ENCODE measurements at places on chromosomes 2 and 18.

GRCh38 chr2:52429171-52429570 lies 1338.4 kb upstream of the CHAC2 start:
- DNase-seq, result no peak

- no peak for DNase-seq
Measured at GRCh38 chr2:65706411-65706810, 274.0 kb upstream of the SPRED2 start.

DNA sequence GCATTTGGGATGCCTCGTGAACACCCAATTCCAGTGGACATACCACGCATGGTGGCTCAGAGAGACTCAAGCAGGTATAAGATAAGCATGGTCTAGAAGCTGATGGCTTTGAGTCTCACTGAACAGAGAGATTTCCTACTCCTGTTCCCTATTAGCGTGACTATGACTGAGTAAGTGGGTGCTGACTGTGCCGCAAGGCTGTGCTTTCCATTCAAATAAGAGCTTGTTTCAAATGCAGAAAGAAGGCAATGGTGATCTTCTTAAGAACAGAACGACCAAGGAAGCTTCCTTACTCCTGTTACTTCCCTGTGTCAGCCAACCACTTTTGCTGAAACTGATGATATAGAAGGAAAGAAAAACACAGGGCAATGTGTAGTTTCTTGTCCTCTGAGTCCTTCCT lies 63.5 kb upstream of the IGFBP2 start:
- no peak for DNase-seq

GRCh38 chr2:58436872-58437271 lies 195.7 kb upstream of the FANCL start:
- DNase-seq, result no peak

GRCh38 chr2:30341500-30342267 lies 105.4 kb upstream of the LCLAT1 start:
- no peak for DNase-seq

- no peak for DNase-seq
Measured at GRCh38 chr2:16104949-16105668, 164.8 kb downstream of the MYCN start.

DNA sequence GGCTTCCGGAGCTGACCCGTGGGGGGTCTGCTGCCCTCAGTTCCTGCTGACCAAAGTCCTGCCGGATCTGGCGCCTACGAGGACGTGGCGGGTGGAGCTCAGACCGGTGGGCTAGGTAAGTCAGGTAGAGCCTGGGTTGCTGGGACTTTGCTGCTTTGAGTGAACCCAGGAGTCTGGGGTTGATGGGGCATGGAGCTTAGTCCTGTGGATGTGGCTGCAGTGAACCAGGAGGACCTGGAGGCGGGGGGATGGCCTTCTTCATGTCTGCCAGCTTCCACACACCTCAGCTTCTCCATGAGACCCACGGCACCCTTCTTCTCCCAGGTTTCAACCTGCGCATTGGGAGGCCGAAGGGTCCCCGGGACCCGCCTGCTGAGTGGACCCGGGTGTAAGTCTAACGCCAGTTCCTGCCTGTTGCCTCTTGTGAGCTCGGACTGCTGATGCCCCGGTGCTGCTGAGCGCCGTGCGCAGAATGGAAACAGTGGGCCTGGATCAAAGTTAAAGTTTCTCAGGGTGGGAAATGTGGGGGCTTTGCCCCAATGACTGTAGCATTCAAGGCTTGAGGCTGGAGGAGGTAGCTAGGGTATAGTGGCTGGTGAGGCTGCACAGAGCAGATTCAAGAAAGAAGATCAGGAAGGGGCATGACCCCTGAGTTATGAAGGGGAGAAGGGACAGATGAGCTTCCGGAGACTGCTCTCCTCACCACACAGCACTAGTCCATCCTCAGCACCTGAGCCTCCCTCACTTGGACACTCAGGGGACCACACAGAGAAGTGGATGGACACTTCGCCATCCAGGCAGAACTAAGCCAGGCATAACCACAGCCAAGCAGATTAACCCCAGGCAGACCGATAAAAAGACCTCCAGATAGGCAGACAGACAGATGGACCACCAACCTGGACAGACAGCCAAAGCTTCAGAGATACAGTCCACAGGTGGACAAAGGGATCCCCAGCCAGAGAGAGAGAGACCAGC lies 17.3 kb downstream of the PTPN18 start:
- DNase-seq, result no peak

- DNase-seq, result peak; percentile 56
Measured at GRCh38 chr2:70340761-70341476, 39.1 kb upstream of the FAM136A start.

DNA sequence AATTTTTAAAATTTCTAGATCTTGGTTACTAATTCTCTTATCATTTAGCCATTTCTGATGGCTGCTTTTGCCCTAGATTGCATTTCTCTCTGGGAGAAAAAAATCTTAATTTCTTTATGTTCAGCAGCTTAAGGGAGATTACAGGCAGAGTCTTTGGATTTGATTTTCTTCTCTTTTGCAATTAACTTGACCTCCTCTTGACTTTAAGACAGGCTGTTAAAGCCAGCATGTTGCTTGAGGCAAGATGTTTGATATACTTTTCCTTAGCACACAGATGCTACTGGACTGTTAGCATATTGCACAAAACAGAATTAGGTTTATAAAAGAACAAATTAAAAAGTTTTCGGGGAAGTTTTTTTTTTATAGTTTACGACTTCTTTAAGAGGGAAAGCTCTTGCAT lies 50.0 kb downstream of the XRCC5 start:
- DNase-seq, result no peak

GRCh38 chr18:41524674-41525470 lies 430.2 kb upstream of the PIK3C3 start:
- no peak for DNase-seq

- DNase-seq, result no peak
Measured at GRCh38 chr2:111219285-111219684, 98.6 kb downstream of the BCL2L11 start.

- no peak for DNase-seq
Measured at GRCh38 chr18:7946734-7947377, 379.7 kb downstream of the PTPRM start.

- no peak for DNase-seq
Measured at GRCh38 chr2:98503481-98504105, 58.9 kb downstream of the INPP4A start.

DNA sequence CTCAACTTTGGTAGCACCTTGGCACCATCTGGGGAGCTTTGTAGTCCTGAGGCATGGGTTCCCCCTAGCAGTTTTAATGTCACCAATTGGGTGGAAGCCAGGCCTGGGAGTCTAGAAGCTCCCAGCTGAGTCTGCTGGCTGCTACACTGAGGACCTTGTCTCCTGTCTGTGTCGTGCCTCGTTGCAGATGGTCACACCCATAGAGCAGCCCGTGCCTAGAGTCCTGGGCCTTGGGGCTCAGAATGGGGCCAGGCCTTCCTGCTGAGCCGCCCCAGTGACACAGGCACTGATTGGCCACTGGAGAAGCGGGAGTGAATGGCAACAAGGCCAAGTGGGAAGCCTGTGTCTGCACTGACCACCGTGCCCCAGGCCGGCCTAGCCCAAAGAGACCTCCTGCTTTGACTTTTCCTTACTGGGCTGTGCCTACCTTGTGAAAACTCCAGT lies 113.2 kb downstream of the SH3RF3 start:
- no peak for DNase-seq

DNA sequence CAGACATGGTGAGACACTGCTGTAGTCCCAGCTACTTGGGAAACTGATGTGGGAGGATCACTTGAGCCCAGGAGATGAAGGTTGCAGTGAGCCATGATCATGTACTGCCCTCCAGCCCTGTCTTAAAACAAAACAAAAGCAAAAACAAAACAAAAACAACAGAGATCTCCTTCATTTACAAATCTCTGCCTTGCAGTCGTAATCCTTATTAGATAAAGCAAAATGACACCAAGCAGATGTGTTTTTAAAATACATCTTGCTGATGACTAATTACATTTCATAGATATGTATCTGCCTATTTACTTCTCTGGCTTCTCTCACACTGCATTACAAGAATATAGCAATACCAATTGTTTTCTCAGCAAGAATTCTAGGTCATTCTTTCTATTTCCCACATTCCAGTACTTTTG lies 22.8 kb downstream of the NFE2L2 start:
- DNase-seq, result no peak

DNA sequence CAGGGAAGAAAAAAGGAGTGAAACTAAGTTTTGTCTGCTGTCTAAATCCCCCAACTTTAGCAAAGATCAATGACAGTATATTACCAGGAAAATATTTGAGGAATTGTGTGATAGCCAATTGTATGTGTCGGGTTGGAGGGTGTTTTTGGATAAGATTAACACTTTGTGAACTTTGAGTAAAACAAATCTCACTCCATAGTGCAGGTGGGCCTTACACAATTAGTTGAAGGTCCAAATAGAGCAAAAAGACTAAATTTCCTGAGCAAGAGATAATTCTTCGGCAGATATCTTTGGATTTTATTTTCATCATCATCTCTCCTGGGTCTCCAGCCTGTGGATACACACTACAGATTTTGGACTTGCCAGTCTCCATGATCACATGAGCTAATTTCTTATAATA lies 152.8 kb upstream of the CWC22 start:
- DNase-seq, result no peak

DNA sequence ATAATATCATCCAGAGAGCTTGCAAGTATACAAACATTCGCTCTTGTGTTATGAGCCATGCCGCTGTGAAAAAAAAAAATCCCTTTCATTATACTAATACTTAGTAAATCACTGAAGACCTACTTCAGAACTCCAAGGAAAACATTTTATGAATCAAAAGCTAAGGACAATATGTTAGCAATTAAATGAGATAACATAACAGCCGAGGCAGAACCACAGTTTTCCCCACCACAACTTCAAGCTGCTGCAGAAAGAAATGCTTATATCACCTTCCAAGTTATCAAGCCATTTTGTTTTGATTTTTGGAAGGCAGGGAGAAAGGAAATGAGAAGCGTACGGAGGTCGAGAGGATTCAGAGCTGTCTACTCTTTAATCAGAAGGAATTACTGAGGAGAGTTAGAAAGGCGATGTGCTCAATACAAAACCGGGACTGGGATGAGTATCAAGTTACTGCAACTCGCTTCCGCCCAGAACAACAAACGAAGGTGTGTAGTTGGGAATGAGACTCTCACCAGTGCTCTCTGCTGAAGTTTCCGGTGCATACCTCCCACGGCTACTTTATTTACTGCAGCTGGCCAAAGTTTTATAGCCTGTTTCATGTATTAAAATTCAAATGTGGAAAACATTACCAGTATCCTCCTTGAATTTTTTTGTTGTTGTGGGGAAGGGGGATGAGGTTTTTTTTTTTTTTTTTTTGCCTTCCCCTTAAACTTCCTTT lies 292.2 kb upstream of the CCDC68 start:
- no peak for DNase-seq

GRCh38 chr18:72612894-72613533 lies 68.9 kb upstream of the CBLN2 start:
- DNase-seq, result no peak

Data from hematopoietic multipotent progenitor cell treated with erythropoietin and hydrocortisone succinate and interleukin-3 and kit ligand, for 8 days (in vitro differentiated cells).